ENCODE measurements at places on chromosomes 5 and 9.

- DNase-seq, result no peak
Observed at GRCh38 chr5:39355324-39355723, 9.0 kb downstream of the C9 start.

DNA sequence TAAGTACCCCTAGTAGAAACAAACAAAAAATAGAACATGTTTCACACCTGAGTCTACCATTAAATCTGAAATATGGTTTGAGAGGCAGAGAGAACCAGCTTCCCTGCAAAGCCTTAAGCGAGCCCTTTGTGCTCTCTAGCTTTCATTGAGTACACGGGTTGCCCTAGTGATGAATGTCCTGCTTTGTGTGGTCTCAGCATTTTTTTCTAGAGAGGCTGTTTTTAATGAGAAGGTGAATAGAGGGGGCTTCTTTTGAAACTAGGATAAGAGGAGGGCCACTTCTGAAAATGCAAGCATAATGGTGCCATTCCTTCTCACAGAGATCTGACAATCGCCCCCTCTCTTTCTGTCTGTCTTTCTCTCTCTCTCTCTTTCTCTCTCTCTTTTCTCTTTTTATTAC lies 131.3 kb downstream of the MACIR start:
- DNase-seq, result no peak

DNA sequence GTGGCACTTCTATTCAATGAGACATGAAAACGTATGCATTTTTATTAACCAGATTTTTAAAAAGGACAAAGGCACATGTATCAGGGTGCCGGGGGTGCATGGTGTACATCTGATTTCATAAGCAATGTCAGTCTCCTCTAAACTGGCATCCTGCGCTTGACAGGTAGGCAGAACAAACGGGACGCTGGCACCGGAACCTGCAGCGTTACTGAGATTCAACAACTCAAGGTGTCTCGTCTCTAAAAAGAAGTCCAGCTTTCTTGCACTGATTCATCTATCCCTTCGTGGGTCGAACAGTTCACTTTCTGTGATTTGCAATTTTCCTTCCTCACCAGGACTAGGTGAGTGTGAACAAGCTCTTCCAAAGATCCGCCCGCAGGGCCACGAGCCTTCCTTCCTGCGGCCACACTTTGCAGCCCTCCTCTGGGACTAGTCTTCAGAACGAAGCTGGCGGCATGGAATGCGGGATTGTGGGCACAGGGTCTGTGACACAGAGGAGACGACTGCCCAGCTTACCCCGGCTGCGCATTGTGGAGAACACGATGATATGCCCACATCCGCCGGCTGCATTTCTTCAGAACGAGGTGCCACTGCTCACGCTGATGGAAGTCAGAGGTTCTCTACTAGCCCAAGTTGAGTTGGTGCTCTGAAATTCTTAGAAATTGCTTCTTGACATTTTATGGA lies 7.2 kb downstream of the SLC6A3 start:
- no peak for DNase-seq

DNA sequence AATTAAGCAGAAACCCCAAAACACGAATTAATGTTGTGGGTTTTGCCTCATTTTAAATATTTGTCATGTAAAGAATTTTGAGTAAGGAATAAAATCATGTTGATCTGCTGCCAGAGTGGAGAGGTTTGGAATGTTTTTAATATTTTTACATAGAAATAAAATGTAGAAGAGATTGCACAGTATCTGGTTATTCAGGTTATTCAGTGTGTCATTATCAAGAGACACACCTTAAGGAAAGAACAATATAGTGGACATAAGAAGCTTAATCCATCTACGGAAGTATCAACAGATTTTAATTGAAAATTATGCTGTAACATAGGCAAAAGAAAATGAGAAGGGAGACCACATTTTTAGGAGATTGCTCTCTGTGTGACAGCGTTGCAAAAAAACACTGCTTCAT lies 410.4 kb downstream of the MED10 start:
- DNase-seq, result no peak

DNA sequence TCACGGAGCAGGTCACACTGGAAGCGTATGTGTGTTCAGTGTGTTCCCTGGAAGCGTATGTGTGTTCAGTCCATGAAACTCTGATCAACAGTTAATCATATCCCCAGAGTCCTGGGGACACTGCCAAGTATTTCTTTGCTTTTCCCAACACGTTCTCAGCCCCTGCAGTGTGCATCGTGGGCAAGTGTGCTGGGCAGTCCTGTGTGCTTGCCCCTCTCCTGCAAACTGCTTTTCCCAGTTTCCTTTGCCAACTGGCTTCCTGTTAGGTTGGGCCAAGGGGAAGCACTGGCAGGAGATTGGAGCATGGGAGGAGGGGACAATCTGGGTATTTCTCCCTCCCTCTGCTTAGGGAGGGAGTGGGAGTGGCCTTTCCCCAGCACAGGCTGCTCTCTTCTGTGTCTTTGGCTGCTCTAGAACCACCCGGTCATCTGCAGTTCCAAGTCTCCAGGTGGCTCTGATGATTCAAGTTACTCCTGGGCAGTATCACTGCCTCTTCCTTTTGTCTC lies 36.8 kb upstream of the NEK6 start:
- peak; percentile 86 for DNase-seq

DNA sequence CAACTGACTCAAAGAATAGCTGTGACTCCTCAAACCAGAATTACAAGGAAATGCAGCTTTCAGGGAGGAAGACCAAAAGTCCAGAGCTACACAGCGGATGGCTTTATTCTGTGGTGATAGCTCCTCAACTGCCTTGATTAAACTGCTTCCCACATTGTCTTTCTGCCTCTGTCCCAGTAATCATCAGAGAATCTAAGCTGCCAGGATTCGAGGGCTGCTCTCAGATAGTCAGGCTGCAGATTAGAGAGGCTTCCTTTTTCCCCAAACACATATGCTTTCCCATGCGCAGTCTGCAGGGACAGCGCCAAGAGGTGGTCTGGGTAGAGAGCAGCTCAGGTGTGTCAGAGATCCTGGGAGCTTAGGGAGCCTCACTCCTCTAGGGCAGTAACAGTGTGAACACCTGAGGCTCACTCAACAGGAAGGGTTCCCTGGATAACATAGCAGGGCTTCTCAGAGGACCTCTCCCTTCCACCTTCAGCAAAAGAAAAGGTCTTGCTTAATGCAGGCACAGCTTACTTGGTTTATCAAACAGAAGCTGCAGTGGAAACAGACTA lies 439.9 kb upstream of the TLE4 start:
- DNase-seq, result no peak

DNA sequence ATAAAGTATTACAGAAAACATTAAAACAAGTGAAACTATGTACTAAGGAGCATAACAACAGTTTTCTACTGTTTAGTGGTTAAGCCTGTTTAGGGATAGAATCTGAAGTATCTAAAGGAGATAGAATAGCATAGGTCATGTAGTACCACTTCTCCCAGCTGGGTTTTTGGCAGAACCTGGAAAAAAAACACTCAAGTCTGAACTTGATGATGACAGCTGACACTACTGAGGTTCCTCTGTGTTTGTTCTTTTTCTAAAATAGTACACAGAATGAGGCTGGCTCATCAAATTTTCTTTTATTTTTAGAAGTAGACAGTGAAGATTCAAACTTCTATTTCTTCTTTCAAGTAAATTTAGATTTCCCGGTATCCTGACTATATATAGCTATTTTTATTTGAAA lies 203.8 kb upstream of the ACO1 start:
- DNase-seq, result no peak

DNA sequence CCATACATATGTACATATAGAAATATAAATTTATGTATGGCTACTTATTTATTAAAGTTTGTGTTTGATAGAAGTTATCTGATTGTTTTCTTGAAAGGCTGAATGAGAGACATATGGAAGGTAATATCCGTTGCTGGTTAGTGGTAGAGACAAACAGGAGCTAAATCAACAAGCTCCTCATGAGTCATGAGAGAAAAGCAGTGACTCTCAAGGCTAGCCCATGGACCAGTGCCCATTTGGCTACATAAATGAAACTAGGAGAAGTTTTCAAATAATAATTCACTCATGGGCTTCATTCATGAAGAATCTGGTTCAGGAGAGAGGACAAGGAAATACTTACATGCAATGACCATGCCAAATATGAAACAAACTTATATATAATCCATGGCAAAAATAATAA lies 504.5 kb upstream of the ITGA1 start:
- no peak for DNase-seq

- peak; percentile 36 for DNase-seq
Observed at GRCh38 chr9:4573634-4574389, 83.5 kb downstream of the SLC1A1 start.

DNA sequence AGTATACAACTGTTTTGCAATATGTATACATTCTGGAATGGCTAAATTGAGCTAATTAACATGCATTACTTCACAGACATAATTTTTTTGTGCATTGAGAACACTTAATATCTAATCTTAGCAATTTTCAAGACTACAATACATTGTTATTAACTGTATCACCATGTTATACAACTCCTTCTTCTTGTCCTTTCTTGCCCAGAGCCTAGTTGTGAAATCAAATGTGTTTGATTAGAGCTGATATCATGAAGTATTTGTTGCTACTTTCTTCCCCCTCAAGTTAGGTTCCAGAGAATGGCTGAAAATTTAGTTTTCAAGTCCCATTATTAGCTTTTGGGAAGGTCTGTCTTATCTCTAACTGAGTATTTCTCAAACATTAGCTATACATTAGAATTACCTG lies 607.8 kb downstream of the PSAT1 start:
- no peak for DNase-seq

DNA sequence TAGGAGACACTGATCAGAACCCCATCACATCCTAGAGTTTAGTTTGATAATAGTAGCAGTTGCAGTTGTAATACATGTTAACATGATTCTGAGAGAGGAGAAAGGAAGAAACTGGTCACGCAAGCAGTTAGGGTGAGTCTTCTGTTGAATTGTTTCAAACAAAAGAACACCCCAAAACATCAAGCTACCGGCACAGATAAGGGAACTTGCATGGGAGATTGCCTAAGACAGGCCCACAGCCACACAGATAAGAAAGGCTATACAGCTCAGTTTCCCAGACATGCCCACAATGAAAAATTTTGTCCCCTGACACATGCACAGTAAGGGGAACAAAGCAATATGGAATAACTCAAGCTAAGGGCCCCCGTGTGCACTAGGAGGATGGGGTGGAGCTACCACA lies 15.9 kb downstream of the HSPB3 start:
- no peak for DNase-seq

- DNase-seq, result no peak
Observed at GRCh38 chr5:57054671-57055070, 102.7 kb upstream of the MIER3 start.

GRCh38 chr5:22911019-22911418 lies 57.9 kb upstream of the CDH12 start:
- DNase-seq, result no peak

GRCh38 chr9:136538599-136539426 lies 7.0 kb downstream of the NOTCH1 start:
- no peak for DNase-seq

- DNase-seq, result no peak
Observed at GRCh38 chr9:110356639-110357395, 19.2 kb upstream of the TXNDC8 start.

DNA sequence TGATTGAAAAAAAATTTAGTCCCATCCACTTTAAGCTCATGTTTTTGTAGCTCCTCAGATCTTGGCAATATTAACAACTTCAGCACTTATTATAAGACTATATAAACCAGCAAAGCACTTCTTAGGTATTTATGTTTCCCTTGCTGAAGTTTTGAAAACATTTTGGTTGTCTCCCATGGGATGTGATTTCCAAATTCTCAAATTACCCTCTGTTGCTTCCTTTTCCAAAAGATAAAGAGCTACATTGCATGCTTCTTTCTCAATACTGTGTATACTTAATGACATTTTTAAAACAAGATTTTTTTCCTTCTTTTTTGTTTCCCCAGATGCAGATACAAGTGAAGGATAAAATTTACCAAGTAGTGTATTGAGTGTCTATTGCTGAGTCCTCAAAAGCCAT lies 567.1 kb downstream of the CSNK1G3 start:
- DNase-seq, result no peak

GRCh38 chr5:154213592-154213991 lies 23.1 kb downstream of the GALNT10 start:
- no peak for DNase-seq
